ENCODE measurements at places on chromosomes 7 and 10.

GRCh38 chr7:133051066-133051465, 30.8 kb downstream of the CHCHD3 start:
- DNase-seq, result no peak

DNA sequence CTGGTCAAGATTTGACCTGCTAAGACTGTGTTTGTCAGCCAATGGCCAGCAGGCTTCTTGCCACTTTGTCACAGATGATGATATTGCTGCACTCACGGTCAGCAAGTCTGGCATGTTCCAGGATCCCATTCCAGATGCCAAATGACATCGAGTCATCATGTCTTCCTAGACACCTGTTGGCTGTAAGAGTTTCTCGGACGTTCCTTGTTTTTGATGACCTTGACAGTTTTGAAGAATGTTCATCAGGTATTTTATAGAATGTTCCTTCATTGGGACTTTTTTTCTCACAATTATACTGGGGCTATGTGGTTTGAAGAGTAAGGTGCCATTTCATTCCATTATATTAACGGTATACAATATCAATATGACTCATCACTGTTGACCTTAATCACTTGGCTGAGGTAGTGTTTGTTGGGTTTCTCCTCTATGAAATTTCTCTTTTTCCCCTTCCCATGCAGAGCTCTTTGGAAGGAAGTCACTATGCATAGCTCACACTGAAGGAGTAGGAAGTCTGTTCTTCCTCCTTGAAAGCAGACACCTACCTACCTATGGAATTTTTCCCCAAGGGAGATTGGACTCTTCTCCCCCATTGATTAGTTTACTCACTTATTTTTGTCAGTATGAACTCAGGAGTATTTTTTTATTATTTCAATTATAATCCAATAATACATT, 31.6 kb downstream of the HECW1 start:
- DNase-seq, result no peak

DNA sequence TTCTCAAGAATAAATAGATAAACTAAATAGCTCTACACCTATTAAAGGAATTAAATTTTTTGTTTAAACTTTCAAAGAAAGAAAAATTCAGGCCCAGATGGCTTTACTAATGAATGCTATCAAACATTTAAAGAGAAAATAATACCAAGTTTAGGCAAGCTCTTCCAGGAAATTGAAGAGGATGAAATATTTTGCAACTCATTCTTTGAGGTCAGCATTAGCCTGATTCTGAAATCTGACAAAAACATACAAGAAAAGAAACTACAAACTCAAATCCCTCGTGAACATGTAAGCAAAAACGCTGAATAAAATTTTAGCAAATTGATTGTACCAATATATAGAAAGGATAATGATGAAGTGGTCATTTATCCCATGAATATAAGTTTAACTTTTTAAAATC, 93.4 kb downstream of the RTKN2 start:
- no peak for DNase-seq

DNA sequence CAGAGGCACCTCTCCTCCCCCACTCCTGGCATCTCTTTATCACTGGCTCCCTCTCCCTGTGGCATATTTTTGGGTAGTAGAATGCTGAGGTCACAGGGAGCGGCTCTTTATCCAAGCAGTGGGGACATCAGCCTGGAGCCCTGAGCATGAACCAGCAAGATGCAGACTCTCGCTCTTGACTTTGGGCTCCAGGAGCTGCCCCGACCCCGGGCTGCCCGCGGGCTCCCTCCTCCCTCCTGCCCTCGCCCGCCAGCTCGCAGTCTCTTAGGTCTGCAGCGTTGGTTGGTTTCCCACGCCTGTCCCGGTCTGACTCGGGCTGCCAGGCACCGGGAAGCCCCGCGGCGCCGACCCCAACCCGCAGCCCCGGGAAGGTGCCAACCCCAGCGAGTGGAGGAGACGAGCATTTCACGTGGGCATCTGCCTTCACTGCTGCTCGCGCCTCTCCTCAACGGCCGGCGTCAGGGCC, 1.3 kb downstream of the INSYN2A start:
- no peak for DNase-seq

DNA sequence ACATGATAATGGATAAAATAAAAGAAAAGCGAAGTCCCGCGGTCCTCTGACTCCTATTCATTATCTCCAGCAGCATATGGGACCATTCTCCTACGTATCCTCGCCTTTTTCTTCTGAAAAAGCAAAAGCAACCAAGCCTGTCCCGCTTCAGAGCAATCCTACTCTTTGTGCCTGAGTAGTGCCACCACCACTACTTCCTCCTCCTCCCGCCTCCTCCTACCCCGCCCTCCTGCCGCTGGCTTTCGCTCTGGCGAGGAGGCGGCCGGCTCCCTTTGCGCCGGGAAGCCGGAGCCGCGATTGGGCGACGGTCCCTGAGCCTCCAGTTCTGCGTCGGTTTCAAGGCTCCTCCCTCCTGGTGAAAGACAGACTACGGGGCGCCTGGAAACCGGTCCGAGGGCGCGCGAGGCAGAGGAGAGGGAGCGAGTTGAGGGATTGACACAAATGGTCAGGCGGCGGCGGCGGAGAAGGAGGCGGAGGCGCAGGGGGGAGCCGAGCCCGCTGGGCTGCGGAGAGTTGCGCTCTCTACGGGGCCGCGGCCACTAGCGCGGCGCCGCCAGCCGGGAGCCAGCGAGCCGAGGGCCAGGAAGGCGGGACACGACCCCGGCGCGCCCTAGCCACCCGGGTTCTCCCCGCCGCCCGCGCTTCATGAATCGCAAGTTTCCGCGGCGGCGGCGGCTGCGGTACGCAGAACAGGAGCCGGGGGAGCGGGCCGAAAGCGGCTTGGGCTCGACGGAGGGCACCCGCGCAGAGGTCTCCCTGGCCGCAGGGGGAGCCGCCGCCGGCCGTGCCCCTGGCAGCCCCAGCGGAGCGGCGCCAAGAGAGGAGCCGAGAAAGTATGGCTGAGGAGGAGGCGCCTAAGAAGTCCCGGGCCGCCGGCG, at the start of gene FZD1:
Gene FZD1 (plus strand): TSS at position 388 of the 878 bp plus-strand sequence. CDS start 448 bp downstream, at position 836.
- peak; percentile 54 for DNase-seq

DNA sequence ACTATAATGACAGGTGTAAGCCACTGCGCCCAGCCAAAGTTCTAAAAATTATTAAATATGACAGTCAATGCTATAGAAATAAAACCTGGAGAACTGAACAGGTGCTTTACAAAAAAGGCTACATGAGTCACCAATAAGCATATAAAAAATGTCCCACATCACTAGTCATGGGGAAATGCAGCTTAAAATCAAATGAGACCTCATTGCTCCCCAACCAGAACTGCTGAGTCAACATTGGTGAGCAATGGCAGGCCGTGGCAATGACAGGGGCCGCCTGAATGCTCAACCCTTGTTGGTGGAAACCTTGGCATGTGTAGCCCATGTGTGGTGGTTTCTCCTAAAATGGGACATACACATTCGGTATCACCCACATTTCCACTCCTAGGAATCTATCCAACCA, 352.3 kb upstream of the KLF6 start:
- DNase-seq, result no peak

GRCh38 chr7:28623863-28624262, 211.5 kb downstream of the CREB5 start:
- DNase-seq, result no peak

GRCh38 chr7:40419806-40420205, 285.0 kb downstream of the SUGCT start:
- DNase-seq, result no peak

DNA sequence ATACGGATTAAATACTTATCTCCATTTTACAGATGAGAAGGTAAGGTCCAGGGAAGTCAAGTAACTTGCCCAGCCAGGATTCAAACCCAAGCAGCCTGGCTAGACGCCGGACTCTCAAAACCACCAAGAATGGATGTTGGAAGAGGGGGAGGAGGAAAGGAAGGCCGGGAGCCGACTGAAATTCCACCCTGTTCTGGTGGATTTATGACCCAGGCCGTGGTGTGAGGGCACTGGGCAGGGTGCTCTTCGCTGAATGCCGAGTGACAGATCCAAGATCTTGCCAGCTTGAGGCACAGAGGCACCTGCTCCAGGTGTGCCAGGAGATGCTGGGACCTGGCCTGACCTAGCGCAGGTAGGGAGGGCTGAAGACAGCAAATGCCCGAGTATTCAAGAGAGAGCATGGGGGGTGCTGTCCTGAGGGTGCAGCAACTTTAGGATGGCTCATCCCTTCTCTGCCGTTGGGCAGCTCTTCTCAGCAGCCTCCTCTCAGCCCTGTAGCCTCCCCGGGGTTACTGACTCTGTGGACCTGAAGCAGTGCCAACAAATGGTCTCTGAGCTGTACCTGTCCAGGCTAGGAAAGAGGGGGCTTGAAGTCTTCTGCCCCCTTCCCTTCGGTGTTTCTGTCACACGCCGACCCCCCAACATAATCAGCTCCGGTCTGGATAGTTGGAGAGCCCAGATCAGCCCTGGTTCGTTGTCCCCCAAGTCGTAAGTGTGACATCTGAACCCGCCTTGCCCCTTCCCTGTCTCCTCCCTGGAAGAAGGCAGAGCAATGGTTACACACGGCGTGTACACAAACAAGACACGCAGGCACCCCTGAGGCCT, 713 bp downstream of the LOXL4 start:
- no peak for DNase-seq

DNA sequence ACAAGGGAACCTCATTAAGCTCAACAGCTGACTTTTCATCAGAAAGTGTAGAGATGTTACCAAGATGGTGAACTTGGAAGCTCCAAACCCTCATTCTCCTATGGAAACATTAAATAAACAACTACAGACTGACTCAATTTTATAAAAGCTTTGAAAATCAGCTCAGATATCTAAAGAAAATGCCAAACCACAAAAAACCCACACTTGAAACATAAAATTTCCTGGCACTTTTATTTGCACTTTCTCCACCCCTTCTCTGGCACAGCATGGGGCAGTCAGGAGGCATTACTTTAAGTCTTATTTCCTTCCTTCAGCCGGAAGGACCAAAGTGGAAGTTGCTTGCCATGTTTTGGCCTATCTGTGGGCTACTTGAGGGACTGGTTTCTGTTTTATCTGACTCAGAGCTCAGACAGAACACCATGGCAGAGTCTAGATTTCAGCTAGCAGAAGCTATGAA, 114.7 kb downstream of the ODAD2 start:
- no peak for DNase-seq

GRCh38 chr7:105932835-105933477, 30.1 kb upstream of the CDHR3 start:
- no peak for DNase-seq

- no peak for DNase-seq
Measured at GRCh38 chr7:84490661-84491060, 296.1 kb upstream of the SEMA3A start.

DNA sequence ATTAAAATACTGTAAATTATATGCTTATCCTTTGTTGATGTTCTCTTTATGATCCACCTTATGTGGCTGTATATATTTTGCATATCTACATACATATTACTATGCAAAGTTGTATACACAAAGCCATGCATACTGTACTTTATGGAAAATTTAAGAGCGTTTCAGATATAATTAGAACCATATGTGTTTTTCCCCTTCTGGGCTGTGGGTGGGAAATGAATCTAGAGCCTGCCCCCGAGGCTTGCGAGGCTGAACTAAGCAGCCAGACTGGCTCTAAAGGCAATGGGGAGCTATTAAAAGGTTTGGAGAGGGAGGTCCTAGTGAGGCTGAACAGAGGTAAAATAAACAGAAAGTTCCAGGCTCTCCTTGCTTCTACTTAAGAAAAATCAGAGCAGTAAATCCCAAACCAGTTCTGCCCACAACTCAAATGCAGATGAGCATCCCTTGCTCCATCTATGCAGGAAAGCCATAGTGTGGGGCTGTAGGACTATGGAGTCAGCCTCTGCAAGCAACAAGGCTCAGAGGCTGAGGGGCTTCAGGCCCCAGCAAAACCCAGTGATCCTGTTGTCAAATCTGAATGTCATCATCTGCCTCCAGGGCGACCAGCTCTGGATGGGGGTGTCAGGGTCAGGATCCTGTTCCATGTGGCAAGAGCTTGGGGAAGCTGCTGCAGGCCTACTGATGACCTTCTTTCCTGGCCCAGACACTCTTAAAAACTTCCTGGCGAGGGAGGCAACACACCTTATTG, 14.1 kb upstream of the DDIT4 start:
- no peak for DNase-seq

DNA sequence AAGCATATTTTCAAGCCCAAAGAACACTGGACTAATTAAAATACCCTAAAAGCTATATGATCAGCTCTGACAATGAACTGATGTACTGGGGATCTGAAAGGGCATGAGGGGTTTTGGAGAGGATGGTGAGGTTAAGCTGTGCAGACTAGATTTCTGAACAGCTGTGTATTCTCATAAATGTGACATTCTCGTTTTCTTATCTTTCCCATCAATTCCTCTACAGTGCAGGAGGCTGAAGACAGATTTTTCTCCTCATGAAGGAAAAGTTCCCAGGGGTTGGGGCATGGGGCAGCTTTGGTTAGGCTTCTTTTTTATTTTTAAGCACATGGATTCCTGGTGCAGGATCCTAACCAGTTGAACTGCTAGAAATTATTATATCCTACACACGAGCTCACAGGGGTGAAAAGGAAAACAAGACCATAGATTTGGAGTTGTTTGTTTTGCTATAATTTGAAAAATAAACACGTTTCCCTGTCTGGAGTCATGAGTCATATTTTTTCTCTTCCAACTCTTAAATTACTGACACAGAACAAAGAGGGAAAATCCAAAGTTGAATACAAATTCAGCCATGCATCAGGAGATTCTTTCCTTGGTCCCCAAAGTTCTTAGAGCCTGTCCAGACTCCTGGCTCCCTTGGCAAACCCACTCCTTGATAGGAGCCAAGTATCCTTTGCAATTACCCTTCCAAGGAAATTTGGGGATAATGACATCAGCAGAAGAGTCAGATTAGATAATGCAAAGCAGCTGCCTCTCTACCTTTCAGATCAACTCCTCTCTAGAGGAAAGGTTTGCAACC, 147.7 kb upstream of the NPVF start:
- no peak for DNase-seq

GRCh38 chr7:2838873-2839578, 5.1 kb downstream of the GNA12 start:
- DNase-seq, result no peak

GRCh38 chr7:4225881-4226523, 456.1 kb upstream of the FOXK1 start:
- no peak for DNase-seq

DNA sequence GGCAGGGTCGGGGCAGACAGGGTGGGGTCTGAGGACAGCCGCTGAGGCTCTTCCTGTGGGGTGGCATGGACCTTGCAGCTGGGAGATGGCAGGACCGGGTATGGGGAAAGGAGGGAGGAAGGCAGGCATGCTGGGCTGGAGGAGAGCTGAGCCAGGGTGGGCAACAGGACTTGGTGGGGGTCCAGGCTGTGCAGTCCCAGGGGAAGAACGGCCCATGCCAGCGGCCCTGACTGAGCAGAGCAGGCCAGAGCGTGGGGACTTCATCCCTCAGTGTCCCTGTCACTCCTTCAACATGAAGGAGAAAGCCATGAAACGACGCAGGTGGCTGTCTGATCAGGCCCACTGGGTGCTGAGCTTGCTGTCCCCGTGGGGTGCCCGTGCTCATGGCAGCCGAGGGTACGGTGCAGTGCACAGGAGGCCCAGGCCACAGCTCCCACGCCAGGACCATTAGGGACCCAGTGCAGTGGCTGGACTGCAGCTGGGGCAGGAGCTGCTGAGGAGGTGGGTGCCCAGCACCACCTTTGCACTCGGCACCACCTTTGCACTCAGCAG, 519.6 kb downstream of the PTPRN2 start:
- DNase-seq, result no peak

GRCh38 chr10:48495282-48496045, 109.4 kb downstream of the ARHGAP22 start:
- no peak for DNase-seq

Data from esophagus squamous epithelium (tissue), 5 donors.